ENCODE measurements at places on chromosomes 13 and 19. TPM values are rescaled to one million over a fixed set of nuclear protein-coding genes. Genes with fewer than 3 reads are reported as not detected.

DNA sequence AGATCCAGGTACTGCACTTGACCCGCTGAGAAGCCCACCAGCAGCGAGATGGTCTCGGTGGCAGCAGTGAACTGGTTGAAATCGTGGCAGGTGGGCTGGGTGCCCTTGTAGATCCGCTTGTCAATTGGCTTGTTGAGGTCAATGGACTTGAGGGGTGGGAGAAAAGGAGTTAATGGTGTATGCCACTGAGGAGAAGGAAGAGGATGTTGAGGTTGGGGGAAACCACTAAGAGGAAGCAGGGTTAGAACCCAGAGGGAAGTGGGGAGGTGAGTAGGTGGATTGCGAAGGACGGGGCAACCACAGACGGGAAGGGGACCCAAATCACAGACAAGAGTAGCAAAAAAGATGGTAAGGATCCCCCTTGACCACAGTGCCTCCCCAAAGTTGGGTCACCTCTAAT lies 1.7 kb downstream of the DMWD start:
- no peak for DNase-seq
- no peaks in the 10 kb centered on the region for H3K27me3 ChIP-seq
- peak overlapping the region; percentile 91 for H3K4me3 ChIP-seq

DNA sequence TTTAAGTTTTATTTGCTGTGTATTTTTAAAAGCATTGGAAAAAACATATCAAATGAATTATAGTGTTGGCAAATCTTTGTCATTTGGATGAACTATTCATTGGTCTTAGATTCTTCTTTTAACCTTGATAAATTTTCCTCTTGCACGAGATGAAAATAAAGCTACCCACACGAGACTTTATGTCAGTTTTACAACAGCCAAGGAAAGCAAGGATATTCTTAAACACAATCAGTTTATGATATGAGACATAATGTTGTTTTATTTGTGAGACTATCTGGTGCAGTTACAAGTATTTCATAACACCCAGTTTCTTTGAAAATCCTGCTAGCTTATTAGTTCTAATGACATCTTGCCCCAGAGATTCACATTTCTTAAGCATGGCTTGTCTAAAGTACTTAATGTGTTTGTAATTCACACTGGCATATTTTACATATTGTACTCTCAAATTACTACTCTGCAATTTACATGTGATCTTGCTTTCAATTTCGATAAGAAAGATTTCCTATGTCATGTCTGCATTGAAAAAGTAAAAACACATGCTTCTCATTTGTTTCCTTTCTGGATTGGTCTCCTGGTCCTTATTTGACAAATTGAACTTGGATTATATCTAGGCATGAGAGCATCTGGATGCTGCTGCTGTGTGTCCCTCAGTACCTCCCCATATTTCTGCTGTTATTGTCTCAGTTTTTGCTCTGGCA lies 955.5 kb upstream of the PCDH9 start:
- no peaks in the 10 kb centered on the region for H3K27me3 ChIP-seq
- H3K36me3 ChIP-seq = no peaks in the 10 kb centered on the region
- no peaks in the 10 kb centered on the region for H3K4me1 ChIP-seq
- H3K4me3 ChIP-seq = no peak overlapping the region
- H3K27ac ChIP-seq = no peak overlapping the region

- H3K36me3 ChIP-seq = no peaks in the 10 kb centered on the region
- peaks cover 8% of the 10 kb centered on the region for H3K4me1 ChIP-seq
- DNase-seq = no peak
- no peaks in the 10 kb centered on the region for H3K27me3 ChIP-seq
- H3K27ac ChIP-seq = no peak overlapping the region
- no peak overlapping the region for H3K4me3 ChIP-seq
Measured at GRCh38 chr13:97540696-97541095, 106.7 kb downstream of the RAP2A start.

- no peaks in the 10 kb centered on the region for H3K36me3 ChIP-seq
- no peak overlapping the region for H3K27ac ChIP-seq
- no peaks in the 10 kb centered on the region for H3K27me3 ChIP-seq
- no peaks in the 10 kb centered on the region for H3K4me1 ChIP-seq
- DNase-seq = peak; percentile 18
- no peak overlapping the region for H3K4me3 ChIP-seq
Measured at GRCh38 chr13:34591900-34592529, 350.1 kb upstream of the NBEA start.

DNA sequence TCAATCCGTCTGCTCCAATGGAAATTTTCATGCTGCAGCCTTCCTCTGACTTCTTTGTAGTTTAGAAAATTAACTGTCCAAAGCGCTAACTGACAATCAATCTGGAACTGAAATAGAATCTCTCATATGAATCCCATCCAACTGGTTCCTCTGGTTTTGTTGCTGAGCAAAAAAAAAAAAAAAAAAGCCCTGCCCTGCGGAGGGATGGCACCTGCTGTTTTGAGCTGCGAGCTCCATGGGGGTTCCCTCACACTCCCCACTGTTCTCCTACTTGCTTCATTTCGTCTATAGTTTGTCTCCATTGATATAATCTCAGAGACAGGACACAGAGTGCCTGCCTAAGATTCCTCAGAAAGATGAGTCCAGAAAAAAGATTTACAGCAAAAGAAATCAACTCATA lies 33.4 kb downstream of the FAAP24 start:
- no peak overlapping the region for H3K4me3 ChIP-seq
- no peak overlapping the region for H3K27ac ChIP-seq
- H3K36me3 ChIP-seq = no peaks in the 10 kb centered on the region
- no peaks in the 10 kb centered on the region for H3K27me3 ChIP-seq
- H3K4me1 ChIP-seq = no peaks in the 10 kb centered on the region
- no peak for DNase-seq

DNA sequence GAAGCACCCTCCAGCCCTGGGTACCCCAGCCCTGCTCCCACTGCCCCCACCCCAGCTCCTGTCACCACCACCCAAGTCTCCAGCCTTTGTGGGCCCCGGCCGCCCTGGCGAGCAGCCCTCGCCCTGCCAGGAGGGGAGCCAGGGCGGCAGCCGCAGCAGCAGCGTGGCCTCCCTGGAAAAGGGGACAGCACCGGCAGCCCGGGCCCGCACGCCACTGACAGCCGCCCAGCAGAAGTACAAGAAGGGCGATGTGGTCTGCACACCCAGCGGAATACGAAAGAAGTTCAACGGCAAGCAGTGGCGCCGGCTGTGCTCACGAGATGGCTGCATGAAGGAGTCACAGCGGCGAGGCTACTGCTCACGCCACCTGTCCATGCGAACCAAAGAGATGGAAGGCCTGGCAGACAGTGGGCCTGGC lies 3.9 kb downstream of the CIC start:
- H3K4me3 ChIP-seq = no peak overlapping the region
- peaks cover 12% of the 10 kb centered on the region for H3K4me1 ChIP-seq
- no peaks in the 10 kb centered on the region for H3K27me3 ChIP-seq

DNA sequence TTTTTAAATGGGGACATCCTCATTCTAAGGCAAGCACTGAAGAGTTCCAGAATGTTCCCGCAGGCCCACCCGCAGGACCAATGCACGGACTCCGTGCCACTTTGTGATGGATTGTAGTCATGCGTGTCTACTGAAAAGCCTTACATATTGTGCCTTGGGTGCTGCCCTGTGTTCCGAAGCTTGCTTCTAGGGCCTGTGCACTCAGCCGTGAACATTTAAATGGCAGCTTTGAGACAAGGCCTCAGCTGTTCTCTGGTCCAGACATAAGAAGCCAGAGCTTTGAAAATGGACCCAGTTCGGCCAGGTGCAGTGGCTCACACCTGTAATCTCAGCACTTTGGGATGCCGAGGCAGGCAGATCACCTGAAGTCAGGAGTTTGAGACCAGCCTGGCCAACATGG lies 75.3 kb upstream of the CACNA1A start:
- no peak overlapping the region for H3K4me3 ChIP-seq
- no peaks in the 10 kb centered on the region for H3K36me3 ChIP-seq
- H3K27ac ChIP-seq = no peak overlapping the region
- no peaks in the 10 kb centered on the region for H3K4me1 ChIP-seq
- no peak for DNase-seq

DNA sequence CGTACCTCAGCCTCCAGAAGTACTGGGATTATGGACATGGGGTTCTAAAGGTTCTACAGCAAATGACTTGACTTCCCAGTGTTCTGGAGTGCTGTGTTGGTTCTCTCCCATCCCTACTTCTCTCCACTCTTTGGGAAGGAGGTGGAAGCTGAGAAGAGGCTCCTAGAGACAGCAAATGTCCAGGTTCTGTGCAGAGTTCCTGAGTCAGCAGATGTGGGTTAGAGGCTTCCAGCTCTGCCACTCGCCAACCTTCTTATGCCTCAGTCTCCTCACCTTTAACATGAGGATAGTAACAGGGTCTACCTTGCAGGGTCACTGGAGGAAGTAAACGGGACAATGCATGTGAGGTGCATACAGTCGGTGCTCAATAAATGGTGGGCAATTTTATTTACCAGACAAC lies 80.5 kb upstream of the VSTM2B start:
- H3K4me1 ChIP-seq = no peaks in the 10 kb centered on the region
- no peaks in the 10 kb centered on the region for H3K36me3 ChIP-seq
- no peak for DNase-seq
- no peaks in the 10 kb centered on the region for H3K27me3 ChIP-seq
- H3K27ac ChIP-seq = no peak overlapping the region
- no peak overlapping the region for H3K4me3 ChIP-seq

DNA sequence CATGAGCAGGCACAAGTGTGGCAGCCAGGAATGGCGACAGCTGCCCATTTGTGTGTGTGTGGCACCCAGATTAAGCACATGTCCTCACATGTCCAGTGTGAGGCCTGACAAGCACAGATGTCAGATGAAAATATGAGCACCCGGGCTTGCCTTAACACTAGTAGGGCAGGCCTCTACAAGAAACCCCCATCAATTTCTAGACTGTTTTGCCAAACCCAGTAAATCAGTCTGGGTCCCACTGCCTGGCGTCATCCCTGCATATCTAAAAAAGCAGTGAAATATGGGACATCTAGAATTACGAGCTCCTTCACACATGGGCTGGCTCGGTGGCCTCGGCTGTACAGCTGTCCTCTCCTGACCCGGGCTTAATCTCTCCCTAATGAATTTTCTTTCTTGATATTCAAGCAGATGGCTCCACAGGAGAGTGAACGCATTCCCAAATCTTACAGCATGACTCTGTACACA lies 432.7 kb downstream of the FOXO1 start:
- peaks cover 7% of the 10 kb centered on the region for H3K4me1 ChIP-seq
- no peaks in the 10 kb centered on the region for H3K27me3 ChIP-seq
- no peaks in the 10 kb centered on the region for H3K36me3 ChIP-seq
- no peak for DNase-seq
- no peak overlapping the region for H3K4me3 ChIP-seq
- no peak overlapping the region for H3K27ac ChIP-seq

GRCh38 chr13:106755542-106755941 lies 187.6 kb upstream of the ARGLU1 start:
- no peaks in the 10 kb centered on the region for H3K36me3 ChIP-seq
- no peaks in the 10 kb centered on the region for H3K27me3 ChIP-seq
- no peaks in the 10 kb centered on the region for H3K4me1 ChIP-seq
- no peak for DNase-seq
- no peak overlapping the region for H3K27ac ChIP-seq

- no peak for DNase-seq
- H3K4me3 ChIP-seq = peak overlapping the region; percentile 76
- H3K27me3 ChIP-seq = no peaks in the 10 kb centered on the region
- peak overlapping the region; percentile 88 for H3K27ac ChIP-seq
- peaks cover 6% of the 10 kb centered on the region for H3K36me3 ChIP-seq
- H3K4me1 ChIP-seq = no peaks in the 10 kb centered on the region
Measured at GRCh38 chr19:7942981-7943443, 454 bp downstream of the TIMM44 start.

DNA sequence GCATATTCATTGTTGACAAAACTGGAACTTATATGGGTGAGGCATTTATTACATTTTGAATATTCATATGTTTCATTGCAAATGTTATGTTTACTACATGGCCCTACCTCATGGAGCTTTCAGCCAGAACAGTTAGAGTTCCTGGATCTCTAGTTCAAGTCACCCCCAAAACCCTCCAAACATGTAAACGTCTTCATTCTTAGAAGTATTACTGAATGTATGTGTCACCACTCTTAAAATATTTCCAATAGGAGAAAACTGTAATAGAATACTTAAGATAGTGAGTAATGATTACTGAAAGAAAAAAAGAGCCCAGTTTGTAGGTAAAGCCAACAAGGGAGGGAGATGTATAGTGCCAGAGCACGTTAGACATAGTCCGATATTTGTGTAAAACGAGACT lies 23.5 kb downstream of the URI1 start:
- no peaks in the 10 kb centered on the region for H3K36me3 ChIP-seq
- DNase-seq = peak; percentile 85
- peak overlapping the region; percentile 59 for H3K27ac ChIP-seq
- H3K4me3 ChIP-seq = no peak overlapping the region

GRCh38 chr13:33109801-33110200 lies 93.6 kb downstream of the KL start:
- H3K27me3 ChIP-seq = no peaks in the 10 kb centered on the region
- H3K4me1 ChIP-seq = peaks cover 47% of the 10 kb centered on the region
- H3K27ac ChIP-seq = peak overlapping the region; percentile 55
- peaks cover 26% of the 10 kb centered on the region for H3K36me3 ChIP-seq

APOC4 gene
- total RNA-seq = not detected

MARCHF2 gene
- 90.8 TPM for total RNA-seq

PTPRH gene
- total RNA-seq = 7.7 TPM

PNMA8A gene
- 8.9 TPM for total RNA-seq

ZNF625 gene
- 7.7 TPM for total RNA-seq

MZT1 gene
- 12.9 TPM for total RNA-seq

ZNF558 gene
- 38.6 TPM for total RNA-seq

NCAN gene
- under 0.01 TPM for total RNA-seq

MAP1S gene
- 18.3 TPM for total RNA-seq

PRR36 gene
- under 0.01 TPM for total RNA-seq

RBM42 gene
- total RNA-seq = 29.9 TPM
